ENCODE measurements at places on chromosomes 2 and 18.

- no peak for DNase-seq
Observed at GRCh38 chr2:134133622-134134312, 120.1 kb upstream of the MGAT5 start.

GRCh38 chr2:68669651-68670050, 26.3 kb downstream of the PROKR1 start:
- no peak for DNase-seq

DNA sequence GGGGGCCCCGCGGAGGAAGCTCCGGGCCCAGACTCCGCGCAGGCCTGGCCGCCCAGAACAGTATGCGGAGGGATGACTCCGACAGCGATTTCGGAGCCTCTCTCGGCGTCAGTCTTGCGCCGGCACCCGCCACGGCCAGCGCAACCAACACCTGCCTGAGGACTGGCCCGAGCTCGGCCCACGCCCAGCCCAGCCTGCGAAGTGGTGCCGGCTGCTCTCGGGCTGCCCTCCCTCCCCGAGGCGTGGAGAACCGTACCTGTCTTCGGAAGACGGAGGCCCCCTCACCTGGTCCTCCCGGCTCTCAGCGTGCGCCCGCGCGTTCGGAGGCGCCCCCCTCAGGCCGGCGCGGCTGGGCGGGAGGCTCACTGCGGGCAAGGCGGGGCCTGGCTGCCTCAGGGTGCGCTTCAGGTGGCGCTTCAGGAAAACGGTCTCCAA, at the start of gene M1AP:
Gene M1AP (minus strand): TSS at position 322 of the 435 bp plus-strand sequence. CDS start 8,055 bp downstream, outside the sequence.
- DNase-seq = no peak

GRCh38 chr2:58701688-58702301, 460.7 kb upstream of the FANCL start:
- no peak for DNase-seq

DNA sequence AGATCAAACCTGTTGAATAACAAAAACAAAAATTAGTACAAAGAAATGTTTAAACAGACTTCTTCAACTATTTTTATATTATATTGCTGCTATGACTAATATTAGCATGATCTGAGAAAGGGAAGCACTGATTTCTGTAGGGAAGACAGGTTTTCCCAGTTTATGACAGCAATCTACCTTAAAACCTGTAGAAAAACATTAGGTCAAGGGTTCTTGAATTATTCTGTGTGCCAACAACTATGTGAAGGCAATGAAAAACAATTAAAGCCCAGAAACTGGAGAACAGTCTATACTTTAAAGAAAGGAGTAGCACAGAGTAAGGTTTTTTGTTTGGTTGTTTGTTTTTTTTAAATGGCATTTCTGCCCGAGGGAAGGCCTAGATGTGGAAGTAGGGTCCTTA, 23.3 kb downstream of the PUM2 start:
- no peak for DNase-seq

- no peak for DNase-seq
Observed at GRCh38 chr2:181312515-181312927, 144.7 kb upstream of the ITGA4 start.

DNA sequence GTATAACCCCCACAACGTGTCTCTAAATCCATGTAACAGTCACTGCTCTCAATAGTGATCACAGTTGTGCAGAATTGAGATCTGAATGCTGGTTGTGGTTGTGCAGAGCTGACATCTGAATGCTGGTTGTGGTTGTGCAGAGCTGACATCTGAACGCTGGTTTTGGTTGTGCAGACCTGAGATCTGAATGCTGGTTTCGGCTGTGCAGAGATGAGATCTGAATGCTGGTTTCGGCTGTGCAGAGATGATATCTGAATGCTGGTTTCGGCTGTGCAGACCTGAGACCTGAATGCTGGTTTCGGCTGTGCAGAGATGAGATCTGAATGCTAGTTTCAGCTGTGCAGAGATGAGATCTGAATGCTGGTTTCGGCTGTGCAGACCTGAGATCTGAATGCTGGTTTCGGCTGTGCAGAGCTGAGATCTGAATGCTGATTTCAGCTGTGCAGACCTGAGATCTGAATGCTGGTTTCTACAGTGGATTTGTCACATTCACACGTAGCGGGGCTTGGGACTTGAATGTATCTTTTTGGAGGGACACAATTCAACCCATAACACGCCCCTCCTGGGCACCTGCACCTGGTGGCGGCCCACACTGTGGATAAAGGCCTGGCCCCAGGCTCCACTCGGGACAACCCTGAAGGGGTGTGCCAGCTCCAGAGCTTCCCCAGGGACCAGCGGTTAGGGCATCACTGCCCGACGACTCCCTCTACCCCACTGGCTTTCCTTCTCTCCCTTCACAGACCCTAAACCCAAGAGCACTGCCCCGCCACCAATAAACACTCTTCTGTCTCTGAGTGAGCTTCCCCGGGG, 51.1 kb upstream of the SLC66A3 start:
- no peak for DNase-seq

DNA sequence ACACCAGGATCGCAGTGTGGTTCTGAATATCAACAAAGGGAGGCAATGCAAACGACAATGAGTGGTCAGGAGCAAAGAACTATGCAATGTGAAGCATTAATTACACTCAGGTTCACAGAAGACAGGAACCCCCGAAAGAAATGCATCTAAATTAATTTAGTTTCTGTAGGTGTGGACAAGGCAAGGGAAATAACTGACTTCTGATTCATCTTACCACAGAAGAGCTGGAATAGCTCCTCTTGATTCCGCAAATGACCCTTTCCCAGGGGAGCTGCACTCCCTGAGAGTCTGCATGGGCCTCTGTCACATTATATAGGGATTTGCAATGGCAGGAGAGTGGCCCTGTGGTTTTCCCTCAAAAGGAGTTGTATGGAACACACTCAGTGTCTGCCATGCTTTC, 263.9 kb upstream of the APCDD1 start:
- peak; percentile 3 for DNase-seq

- DNase-seq = no peak
Observed at GRCh38 chr2:41180387-41180786, 728.5 kb upstream of the SLC8A1 start.

DNA sequence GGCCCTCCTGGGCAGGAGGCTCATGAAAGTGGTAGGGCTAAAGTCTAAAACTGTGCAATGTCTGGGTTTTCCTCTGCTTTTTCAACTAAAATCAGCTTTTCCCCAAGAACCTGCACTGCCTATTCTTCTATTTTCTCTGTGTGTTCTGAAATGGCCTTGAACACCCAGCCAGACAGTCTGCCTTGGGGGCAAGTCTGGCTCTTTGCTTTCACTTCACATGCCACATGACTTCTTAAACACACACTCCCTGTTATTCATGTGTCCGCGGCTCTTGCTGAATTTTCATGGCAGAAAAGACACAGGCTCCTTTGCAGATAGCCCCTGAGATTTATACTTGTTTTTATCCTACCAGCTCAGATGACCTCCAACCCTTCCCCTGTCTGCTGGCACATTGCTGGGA, 10.6 kb upstream of the RPIA start:
- no peak for DNase-seq

DNA sequence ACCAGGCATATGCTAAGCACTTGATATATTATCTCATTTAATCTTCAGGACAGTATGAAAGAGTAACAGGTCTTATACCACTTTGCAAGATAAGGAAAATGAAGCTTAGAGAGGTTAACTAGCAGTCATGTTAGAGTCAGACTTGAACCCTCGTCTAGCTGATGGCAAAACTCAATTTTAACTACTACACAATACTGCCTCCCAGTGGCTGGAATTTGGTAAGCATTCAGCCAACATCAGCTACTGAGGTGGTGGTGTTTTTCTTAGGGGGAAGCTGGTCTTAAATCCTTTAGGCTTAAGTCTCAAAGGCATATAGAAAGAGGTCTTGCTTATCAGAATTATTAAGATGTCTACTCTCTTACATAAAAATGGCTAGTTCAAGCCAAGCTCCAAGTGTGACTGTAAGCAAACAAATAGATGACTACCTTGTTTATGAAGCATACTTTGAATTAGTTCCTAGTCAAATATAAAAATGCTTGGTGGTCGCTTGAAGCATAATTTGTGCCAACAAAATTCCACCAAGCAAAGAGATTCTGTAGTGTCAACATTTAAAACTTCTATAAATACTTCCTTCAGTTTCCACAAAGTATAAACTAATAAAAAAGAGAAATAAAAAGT, 325.4 kb upstream of the FIGN start:
- no peak for DNase-seq

GRCh38 chr2:215826376-215826775, 187.0 kb downstream of the MREG start:
- DNase-seq = no peak

DNA sequence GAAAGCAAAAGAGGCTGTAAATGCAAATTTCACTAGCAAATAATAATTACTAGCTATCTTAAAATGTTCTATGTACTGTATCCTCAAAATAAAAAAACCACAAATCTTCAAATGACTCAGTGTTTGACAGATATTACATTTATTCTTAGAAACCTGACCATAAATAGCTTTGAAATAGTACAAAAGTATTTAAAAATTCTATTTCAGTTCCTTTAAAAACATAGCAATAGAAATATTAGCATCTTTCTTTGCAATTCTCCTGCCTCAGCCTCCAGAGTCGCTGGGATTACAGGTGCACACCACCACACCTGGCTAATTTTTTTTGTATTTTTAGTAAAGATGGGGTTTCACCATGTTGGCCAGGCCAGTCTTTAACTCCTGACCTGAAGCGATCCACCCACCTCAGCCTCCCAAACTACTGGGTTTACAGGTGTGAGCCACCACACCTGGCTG, 50.6 kb downstream of the MSH6 start:
- DNase-seq = no peak

GRCh38 chr2:241812730-241813643, 4.0 kb downstream of the NEU4 start:
- DNase-seq = no peak

- DNase-seq = no peak
Observed at GRCh38 chr2:138648606-138649005, 131.6 kb downstream of the NXPH2 start.

GRCh38 chr2:232315923-232316299, 62.6 kb upstream of the ALPP start:
- DNase-seq = no peak

DNA sequence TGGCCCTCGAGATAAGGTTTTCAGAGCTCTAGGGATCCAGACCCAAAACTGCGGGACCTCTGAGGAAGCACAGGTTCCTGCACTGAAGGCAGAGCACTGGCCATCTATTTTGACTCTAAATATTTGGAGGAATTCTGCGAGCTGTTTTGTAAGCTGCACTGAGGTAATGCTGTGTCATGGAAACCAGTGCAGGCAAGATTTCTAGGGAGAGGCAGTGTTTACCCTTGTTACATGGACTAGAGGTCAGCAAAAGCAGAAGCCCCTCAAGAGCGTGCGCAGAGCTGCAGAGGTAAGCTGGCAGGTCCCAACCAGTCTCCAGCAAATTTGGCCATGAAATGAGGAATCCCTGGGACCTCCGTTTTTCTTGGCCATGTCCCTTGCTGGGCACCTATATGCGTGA, 137.3 kb downstream of the RNF152 start:
- DNase-seq = no peak

DNA sequence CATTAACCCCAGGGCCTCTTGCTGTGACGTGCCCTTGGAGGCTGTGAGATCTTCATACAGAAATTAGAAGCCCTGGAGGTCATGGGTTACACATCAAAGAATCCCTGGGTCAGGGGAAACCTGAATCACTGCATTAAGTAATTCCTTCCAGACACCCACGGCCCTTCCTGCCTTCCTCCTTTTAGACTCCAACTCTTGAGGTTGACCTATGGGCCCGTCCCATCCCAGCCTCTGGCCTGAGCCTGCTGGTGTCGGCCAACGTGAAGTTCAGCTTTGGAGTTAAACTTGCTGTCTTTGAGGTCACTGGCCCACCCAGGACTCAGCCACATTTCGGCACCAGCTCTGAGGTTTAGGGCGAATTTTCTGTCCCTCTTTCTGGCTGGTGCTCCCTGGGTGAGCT, 198.3 kb downstream of the ACKR3 start:
- no peak for DNase-seq

- DNase-seq = no peak
Observed at GRCh38 chr2:16649353-16650286, 16.0 kb downstream of the CYRIA start.

- DNase-seq = no peak
Observed at GRCh38 chr18:74114116-74114515, 33.5 kb downstream of the FBXO15 start.

DNA sequence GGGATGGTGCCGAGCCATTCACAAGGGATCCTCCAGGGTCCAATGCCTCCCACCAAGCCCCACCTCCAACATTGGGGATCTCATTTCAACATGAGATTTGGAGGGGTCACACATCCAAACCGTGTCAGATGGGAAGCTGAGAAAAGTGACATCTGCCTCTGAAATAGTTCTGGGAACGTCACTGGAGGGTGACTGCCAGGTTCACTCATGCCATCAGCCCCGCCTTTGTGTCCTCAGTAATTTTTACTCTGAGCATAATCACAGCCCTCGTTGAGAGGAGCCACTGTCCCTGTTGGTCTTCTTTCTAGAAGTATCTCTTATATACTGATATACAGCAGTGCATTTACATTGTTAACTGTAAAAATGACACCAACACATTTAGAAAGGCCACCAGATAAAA, 67.4 kb downstream of the KLHL29 start:
- no peak for DNase-seq

GRCh38 chr18:32019251-32019948, 775 bp downstream of the RNF125 start:
- DNase-seq = no peak

DNA sequence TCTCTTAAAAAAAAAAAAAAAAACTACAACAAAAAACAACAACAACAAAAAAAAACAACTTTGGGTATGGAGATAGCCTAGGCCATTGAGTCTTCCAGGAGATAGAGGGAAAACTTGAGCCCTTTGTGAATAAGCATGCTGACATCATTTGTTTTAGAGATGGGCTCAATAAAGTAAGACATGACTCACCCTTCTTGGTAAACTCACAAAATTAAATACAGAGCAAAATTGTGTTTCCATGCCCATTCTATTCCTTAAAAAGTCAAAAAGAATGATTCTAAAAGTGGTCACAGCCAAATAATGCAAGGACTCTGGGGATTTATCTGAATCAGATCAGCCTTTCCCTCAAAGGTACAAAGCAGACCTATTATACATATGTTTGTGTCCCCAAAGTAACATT, 117.4 kb downstream of the ETAA1 start:
- no peak for DNase-seq

DNA sequence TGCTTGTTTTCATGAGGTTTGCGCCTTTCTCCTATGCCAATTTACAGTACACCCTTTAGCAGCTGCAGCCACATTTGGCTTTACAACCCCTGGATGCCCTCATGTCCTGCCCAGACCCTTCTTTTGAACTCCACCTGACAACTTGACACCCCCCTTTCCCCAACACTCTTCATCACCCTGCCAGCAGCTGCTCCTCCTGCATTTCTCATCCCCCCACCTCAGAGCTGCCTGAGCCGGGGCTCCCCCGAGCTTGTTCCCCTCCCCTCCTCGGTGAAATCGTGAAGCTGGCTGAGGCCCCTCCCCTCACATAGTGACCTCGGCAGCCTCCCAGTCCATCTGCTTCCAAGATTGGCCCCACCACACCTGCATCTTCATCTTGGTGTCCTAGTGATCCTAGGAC, 40.5 kb downstream of the LRRFIP1 start:
- no peak for DNase-seq
